PC-9 (cell line): ENCODE measurements at places on chromosomes 7 and 10.
A peak's percentile ranks its signal among the peaks of the same experiment; 100 is the strongest.

DNA sequence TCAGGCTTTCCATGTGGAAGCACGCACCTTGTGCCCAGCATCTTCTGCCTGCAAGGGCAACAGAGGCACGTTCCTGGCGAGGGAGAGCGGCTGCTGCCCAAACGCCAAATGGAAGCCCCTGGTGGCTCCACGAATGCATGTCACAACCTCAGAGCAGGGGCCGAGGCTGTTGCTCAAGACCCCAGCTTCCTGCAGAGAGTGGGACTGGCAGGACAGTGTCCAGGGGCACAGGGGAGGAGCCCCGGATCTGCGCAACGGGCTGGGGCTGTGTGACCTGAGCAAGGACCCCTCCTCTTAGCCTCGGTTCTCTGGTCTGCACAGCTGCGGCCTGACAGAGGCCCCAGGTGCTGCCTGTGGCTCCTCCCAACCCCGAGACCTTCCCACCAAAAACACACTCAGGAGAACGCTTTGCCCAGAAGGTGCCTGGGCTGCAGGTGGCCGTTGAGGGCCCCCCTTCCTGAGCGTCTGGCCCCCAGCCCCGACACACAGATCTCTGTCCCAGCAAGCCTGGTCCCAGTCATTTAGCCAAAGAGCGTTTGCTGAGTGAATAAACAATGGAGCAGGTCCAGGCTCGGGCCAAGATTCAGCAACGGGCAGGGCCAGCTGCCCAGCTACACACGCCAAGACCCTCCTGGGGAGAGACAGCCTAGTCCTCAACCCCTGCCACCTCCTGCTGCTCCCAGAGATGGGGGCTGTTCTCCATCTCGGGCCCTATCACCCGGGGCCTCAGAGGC is 1.2 kb downstream of the MICALL2 start:
- peak; percentile 37 for DNase-seq

DNA sequence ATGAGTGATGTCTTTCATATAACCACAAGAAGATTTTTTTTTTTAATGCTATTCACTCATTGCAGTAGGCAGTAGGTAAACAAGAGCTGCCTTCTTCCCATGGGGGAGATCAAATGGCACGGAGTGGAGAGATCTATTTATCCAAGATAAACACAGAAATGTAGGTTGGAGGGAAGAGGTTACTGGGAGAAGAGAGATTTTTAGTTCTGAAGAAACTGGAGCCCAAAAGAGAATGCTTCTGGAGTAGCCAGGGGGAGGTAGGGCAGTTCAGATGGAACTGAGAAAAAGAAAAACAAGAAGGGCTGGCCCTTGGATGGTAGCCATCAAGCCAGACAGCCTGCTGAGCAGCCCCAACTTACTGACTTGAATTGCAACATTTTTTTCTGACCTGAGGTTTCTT is 270.1 kb upstream of the TPK1 start:
- DNase-seq: peak; percentile 47

DNA sequence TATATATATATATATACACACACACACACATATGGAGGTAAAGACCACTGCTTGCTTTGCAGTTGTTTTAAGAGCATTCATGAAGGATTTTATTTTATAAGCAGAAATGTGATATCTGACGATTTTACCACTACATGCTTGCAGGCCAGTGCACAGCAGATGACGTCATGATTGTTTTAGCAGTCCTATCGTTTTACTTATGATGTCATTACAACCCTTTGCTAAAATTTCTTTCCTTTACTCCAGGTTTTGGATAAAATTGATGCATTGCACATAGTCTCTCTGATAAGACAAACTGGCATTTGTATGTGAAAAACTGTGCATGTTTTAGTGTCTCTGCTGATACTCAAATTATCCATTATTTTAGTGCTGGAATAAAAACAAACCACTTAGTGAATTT is 9.2 kb downstream of the EGFR start:
- no peak for DNase-seq

DNA sequence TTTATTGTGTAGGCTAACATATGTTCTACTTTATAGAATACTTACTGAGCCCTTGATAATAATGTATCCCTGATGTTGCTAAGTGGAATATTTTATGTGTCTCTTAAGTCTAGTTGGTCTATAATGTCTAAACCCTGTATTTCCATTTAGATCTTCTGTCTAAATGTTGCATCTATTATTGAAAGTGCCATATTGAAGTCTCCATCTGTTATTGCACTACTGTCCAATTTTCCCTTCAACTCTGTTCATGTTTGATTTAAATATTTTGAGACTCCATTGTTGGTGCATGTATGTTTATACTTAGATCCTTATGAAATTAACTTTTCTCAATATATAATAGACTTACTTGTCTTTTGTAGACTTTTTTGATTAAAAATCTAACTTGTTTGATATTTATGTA is 924.5 kb upstream of the KCND2 start:
- DNase-seq: no peak

DNA sequence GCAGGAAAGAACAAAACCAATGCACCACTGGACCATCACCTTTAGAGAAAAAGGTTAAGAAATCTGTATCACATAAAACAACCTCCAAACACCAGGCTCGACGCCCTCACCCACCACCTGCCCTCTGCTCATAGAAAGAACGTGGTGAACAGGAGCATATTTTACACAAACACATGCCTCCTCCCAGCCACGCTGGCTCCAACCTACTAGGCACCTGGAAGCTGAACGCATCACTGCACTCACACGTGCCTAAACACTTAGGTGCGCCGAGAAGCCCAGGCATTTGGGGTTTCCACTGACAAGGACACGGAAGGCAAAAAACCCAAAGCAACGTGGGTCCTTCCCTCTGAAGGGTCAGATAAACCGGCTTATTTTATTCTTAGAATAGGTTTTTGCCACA is 56.0 kb downstream of the PTPRN2 start:
- no peak for DNase-seq

DNA sequence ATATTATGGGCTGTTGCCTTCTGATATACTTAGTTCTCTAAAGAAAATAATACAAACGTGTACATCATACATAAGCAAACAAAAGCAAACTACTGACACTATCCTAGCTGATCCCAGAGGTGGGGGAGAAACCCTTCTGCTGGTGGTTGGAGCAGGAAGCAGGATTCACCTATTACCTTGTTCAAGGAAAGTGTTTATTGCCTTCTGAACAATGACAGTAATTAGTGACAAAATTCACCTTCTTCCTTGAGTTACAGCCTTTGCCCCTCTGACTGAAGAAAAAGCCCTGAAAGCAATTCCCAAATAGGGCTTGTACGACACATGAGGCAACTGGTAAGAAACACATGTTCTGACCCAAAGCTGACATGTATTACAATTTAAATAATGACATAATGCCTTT is 118.8 kb upstream of the AKR1E2 start:
- no peak for DNase-seq

DNA sequence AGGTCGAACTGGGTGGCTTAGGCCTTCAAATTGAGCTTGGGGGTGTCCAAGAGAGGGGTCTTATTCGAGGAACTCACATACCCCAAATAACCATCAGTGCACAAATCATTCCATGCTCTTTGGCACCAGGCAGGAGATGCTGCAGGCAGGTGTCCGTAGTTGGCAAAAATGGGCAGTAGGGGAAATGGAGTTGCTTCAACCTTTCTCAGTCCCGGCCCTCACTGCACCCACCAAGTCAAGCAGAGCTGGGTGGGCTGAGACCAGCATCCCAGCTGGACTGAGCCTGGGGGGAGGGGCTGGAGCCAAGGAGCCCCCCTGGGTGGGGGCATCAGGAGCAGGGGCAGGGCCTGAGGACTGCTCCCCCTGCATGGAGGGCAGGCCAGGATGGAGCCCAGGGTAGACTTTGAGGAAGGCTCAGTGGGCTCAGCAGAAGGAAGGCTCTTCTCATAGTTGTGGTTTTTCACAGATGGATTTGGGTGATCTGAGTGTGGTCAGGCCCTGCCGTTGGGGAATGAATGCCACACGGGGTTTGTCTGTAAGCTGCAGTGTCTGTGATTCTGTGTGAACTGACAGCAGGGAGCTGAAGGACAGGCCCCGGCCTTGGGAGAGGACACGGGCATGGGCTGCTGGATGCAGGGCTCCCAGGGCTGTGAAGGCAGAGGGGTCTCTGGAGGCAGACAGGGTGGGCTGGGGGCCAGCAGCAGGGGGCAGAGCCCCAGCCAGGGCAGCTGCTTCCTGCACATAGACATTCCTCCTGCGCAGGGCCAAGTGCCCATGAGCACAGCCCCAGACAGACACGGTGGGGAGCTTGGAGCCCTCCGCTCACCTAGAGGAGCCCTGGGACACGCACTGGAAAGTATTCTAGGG is 144.5 kb downstream of the ADCY1 start:
- no peak for DNase-seq

- DNase-seq: no peak
Measured at GRCh38 chr7:134992626-134993179, 6.4 kb downstream of the AGBL3 start.

GRCh38 chr7:148397985-148398384 is 192.6 kb upstream of the C7orf33 start:
- no peak for DNase-seq

GRCh38 chr10:33716501-33717267 is 382.2 kb upstream of the NRP1 start:
- DNase-seq: no peak

DNA sequence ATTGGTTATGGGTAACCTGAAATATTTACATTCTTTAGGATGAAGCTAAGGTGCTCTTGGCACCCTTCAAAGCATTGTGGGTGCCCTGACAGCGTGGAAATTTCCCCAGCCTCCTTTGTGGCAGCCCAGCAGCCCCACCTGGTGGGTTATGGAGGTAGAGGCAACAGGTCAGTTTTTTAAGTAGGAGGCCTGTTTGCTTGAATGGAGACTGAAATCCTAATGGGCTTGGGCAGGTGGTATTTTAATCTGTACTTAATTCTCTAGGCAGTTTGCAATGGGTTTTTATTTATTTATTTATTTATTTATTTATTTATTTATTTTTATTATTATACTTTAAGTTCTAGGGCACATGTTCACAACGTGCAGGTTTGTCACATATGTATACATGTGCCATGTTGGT is 139.4 kb downstream of the EPC1 start:
- DNase-seq: peak; percentile 38

- DNase-seq: no peak
Measured at GRCh38 chr7:128174386-128174785, 66.7 kb upstream of the LEP start.

- DNase-seq: no peak
Measured at GRCh38 chr7:28853150-28853549, 105.0 kb downstream of the TRIL start.

GRCh38 chr10:100020886-100021253 is 11.1 kb upstream of the DNMBP start:
- no peak for DNase-seq

GRCh38 chr10:96719850-96720421 is 378 bp downstream of the PIK3AP1 start:
- no peak for DNase-seq

GRCh38 chr10:96285331-96285752 is 14.0 kb upstream of the BLNK start:
- DNase-seq: no peak

GRCh38 chr10:9608602-9609001 is 1409.1 kb upstream of the CELF2 start:
- no peak for DNase-seq

GRCh38 chr10:56318816-56319215 is 42.2 kb downstream of the ZWINT start:
- DNase-seq: no peak

GRCh38 chr7:71804256-71804655 is 607.9 kb downstream of the CALN1 start:
- no peak for DNase-seq

GRCh38 chr7:105044449-105045070 is 30.6 kb downstream of the KMT2E start:
- DNase-seq: no peak

DNA sequence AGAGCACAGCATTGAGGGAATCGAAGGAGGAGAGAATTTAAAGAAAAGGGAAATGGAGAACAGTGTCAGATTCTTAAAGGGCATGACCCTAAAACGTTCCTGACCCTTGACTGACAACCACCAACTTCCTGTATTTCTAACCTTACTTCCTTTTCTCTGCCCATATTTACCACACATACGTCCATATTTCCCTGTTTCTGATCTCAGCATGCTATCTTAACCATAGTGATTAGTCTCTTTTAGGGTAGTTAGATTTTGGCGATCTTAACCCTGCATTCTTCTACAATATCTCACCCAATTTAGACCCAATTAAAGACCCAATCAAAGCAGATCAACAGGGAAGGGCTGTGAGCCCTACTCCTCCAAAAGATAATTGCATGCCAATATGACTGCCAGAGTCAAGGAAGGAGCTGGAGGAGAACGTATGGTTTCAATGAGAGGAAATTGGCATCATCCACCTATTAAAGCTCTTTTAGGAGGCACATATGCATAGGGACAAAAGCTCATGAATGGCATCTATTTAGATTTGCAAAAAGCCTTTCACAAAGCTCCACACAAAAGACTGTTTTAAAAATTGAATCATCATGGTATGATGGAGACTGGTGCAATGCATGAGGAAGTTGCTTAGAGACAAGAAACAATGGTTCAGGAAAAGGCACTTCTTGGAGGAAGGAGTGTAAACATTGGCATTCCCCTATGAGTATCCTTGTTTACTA is 49.0 kb upstream of the ARHGAP12 start:
- peak; percentile 8 for DNase-seq

DNA sequence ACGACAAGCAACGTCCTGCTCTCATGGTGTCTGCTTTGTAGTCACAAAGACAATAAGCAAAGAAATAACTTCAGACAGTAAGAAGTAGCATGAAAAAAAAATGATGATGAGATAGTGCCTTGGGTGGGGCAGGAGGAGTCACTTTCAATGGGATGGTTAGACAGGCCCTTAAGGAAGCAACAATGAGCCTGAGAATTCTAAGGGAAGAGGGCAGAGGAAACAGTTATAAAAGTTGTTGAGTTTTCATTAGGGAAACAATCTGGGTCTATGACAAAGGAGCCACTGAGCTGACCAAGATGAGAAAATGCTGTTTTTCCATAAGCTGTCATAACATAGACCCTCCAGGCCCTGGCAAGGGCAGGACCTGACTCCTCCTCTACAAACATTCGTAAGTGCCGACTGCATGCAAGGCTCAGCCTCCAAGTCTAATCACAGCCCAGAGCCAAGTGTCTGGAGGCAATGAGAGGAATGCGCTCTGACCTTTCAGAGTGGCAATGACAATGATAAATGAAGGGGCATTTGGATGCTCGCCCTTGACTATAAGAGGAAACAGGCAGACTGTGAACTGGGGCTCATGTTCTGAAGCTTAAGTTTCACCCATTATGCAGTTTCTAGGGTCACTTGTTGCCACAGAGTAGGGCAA is 43.7 kb downstream of the PPP1R3C start:
- DNase-seq: no peak

GRCh38 chr7:115357703-115357999 is 435.8 kb downstream of the MDFIC start:
- no peak for DNase-seq

DNA sequence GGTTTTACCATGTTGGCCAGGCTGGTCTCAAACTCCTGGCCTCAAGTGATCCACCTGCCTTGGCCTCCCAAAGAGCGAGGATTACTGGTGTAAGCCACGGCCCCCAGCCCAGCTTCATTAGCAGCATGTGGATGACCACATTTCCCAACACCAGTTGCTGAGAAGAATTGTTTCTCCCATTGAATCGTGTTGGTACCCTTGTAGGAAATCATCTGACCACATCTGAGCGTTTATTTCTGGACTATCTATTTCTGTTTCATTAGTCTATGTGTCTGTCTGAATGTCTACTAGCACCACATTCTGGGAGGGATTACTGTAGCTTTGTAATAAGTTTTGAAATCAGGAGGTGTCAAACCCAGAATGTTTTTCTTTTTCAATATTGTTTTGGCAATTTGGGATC is 89.6 kb downstream of the LCOR start:
- no peak for DNase-seq

GRCh38 chr10:70690589-70690988 is 18.3 kb downstream of the ADAMTS14 start:
- no peak for DNase-seq

GRCh38 chr10:133034092-133034491 is 53.6 kb upstream of the ADGRA1 start:
- no peak for DNase-seq
